Kidney epithelial cell (primary cell): ENCODE measurements at places on chromosomes 1 and 21. TPM values are rescaled to one million over a fixed set of nuclear protein-coding genes. Genes with fewer than 3 reads are reported as not detected.

- DNase-seq, result peak; percentile 56
Observed at GRCh38 chr1:74733604-74734484, 892 bp downstream of the TYW3 start.

VWA5B1 gene
- total RNA-seq, result 0.14 TPM in 1 of 2 replicates, not detected in the other

NHLH1 gene
- total RNA-seq, result 0.08 TPM in 1 of 2 replicates, not detected in the other

DNA sequence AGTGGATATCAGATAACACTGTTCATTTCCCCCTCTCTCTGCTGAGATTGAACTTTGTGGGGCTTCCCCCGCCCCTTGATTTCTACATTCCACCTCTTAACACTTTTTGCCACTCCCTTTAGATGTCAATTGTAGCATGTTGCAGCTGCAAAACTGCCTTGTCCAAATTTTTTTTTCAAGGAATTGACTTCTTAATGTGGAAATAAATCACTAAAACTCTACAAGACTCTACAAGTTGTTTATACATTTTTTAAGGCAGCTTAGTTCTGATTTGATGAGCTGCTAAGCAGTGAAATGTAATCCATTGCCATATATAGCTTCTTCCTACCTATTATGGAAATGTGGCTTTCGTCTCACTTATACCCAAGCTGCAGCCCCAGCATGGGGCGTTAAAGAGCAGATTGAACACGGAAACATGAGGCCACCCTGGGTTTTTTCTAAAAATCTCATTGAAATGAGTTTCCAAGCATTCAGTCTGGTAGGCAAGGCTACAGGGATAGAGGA is 132.2 kb downstream of the SYT2 start:
- DNase-seq, result no peak

NUDT4B gene
- total RNA-seq, result 25.3 and 30.9 TPM in 2 replicates

GRCh38 chr1:70353601-70354331 is 756 bp downstream of the ANKRD13C start:
- DNase-seq, result peak; percentile 58

MAP3K21 gene
- 6.4 and 7.6 TPM in 2 replicates for total RNA-seq

DNA sequence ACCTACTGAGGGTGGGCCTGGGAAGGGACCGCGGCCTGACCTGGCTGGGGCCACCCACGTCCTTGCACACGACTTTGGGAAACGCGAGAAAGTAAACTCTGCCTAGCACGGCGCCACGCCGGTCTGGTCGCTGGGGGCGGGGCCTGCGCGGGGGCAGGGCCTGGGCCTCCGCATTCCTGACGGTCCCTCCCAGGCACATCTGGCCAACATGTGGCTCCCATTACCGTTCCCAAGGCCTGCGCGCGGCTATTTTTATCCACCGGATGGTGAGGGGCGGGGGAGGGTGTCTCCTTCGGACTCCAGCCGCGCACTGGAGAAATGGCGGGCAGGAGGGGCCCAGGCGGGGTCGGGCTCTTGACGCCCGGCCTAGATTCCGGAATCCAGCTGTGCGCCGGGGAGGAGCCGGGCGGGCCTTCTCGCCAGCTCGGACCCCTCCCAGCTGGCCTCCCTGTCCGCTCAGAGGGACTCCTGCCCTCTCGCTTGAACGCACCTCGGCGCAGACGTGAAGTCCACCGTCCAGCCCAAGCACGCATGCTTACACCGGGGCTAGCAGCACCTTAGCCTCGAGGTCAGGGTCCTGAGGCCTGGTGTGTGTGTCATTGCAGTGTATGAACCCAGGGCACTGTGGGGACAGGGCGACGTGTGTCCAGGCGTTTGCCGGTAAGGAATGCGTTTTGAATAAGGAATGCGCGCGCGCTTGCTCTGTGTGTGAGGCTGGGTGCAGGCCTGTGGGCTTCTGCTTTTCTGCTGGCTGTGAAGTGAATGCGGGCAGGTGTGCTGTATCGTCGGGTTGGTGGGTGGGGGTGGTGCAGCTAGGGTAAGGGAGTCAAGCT is 2.1 kb downstream of the EVA1B start:
- DNase-seq, result no peak

DNA sequence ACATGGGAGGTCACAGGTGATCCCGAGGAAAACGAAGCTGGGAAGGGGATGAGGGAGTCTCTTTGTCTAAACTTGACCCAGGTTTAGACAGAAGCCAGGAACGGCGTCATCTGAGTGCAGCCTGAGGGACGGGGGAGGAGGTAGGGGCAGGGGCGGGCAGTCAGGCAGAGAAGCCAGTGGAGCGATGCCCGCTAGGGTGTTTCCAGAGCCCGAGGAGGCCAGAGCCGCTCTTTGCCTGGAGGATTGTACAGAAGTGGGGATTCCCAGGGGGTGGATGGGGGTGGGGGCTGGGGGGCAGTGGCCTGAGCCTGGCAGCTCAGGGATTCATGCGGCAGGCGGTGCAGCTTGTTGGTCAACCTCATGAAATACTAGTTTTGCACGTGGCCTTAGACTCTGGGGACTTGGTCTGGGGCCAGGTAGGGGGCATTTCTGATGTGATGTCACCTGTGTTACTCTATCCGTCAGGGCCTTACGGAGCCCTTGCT is 58.4 kb downstream of the VPS26C start:
- DNase-seq, result no peak

GRCh38 chr1:43719063-43719462 is 11.7 kb downstream of the ST3GAL3 start:
- DNase-seq, result no peak

DNA sequence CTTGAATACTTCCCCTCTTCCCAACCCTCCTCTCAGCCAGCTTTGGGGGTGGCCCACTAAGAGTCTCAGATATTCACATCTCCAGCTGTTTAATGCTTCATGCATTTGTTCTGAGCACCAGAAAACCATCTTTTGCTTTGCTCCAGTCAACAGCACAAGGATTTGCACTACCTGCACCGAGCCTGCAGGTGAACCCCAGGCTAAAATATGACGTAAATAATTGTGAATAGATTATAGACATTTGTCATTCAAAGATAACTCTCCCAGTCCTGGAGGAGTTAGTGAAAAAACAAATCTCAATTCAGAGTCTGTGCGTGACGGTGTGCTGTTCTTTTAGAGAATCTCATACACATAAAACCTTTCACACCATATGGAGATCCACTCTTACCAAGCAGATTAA is 7.4 kb downstream of the CD247 start:
- no peak for DNase-seq
